ENCODE measurements at places on chromosomes 3 and 15.
A peak's percentile ranks its signal among the peaks of the same experiment; 100 is the strongest.

DNA sequence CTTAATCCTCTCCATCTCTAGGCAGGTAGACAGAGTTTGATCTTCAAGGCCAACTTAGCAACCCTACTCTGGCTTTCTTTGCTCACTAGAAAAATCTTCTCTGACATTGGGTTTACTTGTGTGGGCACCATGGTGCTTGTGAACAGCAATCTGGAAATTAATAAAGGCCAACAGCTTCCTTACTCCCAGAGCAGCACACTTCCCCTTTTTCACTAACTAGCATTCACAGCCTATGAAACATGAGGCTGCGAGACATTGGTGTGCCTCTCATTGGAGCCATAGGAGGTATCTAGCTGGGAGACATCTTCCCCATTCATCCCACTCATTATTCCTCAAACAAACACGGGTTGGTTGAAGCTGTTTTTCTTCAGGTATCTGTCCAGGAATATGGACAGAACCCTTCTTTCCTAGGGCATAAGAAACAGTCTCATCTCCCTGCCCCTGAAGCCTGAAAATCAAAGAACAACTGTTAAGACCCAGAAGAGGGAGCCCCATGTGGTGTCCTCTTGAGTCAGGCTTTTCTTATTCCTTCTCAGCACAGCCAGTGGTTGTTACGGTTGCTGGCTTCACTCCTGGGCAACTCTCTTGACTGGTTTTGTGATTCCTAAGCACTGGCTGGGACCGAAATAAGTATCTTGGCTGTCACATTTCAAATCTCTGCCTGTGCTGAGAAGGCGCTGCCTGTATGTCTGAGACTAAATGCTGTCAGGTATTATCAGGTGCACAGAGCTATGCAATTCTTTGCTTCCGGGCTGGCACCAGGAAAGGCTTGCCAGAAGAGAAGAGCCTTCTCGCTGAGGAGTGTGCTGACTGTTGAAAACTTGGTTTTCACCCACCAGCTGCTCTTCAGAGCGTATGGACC is 194.4 kb downstream of the FEZF2 start:
- DNase-seq: no peak

DNA sequence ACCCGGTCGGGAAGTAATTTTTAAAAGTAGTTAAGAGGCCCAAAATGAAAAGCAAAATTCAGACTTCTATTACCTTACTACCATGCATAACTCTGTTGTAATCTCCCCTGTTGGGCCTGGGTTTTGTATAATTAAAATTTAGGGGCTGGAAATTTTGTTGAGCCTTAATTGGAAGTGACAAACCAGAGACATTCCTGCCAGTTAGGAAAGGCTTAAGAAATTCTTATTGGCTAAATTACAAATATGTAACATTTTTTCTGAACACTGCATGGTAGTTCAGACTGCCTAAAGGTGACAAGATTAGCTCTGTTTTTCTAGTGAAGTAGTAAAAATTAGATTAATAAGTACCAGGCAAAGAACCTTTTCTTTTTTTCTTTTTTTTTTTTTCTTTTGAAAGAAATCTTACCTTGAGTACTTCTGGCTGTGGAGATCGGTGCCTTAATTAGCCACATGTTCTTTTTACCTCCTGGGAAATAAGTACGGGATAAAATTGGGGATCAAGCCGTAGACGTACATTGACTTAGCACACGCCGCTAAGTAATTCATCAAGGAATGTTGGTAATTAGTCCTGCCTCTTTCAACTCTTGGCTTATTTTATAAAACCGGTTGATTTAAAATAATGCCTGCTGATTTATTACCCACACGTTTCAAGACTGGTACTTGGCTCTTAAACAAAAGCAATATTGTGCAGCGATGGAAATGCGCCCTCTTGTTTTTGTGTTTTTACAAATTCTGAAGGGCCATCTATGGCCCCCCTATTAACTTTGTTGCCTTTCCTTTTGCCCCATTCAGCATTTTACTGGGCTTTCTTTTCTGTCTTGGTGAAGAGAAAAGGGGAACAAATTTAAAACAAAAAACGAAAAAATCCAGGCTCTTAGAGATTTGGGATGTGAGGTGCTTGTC is 111.2 kb upstream of the SAMMSON start:
- DNase-seq: no peak

- DNase-seq: no peak
Measured at GRCh38 chr15:70875001-70875782, 17.0 kb downstream of the THAP10 start.

- DNase-seq: no peak
Measured at GRCh38 chr15:31013863-31014607, 22.6 kb upstream of the MTMR10 start.

- no peak for DNase-seq
Measured at GRCh38 chr3:117141812-117142211, 432.2 kb downstream of the TUSC7 start.

DNA sequence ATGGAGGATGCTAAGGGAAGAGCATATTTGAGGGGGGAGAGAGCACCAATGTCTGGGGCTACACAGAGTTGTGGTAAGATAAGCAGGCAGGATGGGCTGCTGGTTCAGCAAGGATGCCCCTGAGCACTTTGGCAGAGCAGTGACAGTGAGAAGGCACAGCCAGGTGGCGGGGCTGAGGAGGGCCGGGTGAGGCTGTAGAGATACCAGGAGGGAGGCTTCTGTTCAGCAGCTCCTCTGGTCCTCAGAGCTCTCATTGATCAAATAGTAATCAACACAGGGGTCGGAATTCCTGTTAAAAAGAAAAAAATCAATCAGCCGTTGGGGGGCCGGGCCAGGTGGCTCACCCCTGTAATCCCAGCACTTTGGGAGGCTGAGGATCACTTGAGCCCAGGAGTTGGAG is 11.5 kb upstream of the XIRP1 start:
- DNase-seq: no peak

DNA sequence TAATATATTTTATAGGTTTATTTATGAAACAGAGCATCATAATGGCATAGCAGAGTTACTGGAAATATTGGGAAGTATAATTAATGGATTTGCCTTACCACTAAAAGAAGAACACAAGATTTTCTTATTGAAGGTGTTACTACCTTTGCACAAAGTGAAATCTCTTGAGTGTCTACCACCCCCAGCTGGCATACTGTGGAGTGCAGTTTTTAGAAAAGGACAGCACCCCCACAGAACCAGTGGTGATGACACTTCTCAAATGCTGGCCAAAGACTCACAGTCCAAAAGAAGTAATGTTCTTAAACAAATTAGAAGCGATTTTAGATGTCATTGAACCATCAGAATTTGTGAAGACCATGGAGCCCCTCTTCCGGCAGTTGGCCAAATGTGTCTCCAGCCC is 58.1 kb downstream of the DNAH1 start:
- DNase-seq: no peak

- no peak for DNase-seq
Measured at GRCh38 chr3:16052964-16053363, 121.5 kb upstream of the GALNT15 start.

DNA sequence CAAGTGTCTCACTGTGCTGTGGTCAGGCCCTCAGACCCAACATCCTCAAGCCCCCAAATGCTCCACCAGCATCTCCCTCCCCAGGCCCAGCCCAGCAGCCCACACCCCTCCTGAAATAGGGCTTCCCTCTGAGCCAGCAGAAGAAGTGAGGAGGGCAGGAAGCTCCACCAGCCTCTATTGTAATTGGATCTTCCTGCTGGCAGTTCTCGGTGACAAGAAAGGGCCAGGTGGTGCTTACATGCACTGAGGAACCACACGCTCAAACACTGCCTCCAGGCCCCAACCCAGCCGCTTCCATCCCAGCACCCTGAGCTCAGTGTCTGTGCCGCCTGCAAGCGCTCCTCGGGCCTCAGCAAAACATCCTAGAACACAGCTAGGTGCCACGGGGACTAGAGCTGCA is 96.7 kb downstream of the ATP10A start:
- DNase-seq: no peak

GRCh38 chr3:15060029-15060428 is 5.1 kb downstream of the MRPS25 start:
- no peak for DNase-seq

GRCh38 chr15:65310431-65311137 is 6.1 kb downstream of the RNU5B-1 start:
- no peak for DNase-seq

GRCh38 chr3:32018757-32019564 is 37.4 kb downstream of the ZNF860 start:
- no peak for DNase-seq

GRCh38 chr15:38438031-38438986 is 15.6 kb upstream of the FAM98B start:
- no peak for DNase-seq

DNA sequence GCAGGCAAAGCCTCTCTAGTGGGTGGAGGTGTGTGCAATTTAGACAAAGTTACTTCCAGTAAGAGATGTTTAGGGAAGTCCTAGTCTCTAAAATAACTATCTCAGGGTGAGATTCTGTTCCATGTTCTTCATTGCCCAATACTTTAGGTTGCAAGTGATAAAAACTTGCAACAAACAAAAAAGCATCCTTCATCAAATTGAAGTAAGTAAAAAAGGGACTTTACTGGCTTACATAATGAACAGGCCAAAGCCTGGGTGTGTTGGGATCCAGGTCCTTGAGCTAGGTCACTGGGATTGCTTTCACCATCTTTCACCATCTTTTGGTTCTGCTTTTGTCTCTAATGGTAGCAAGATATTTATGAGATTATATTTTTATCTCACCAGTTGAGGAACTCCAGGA is 38.3 kb downstream of the CX3CR1 start:
- DNase-seq: no peak

GRCh38 chr15:55742927-55743728 is at the start of gene PRTG:
PRTG (minus strand) TSS chr15:55743152; CDS start chr15:55742931, 221 bp downstream.
- no peak for DNase-seq

- no peak for DNase-seq
Measured at GRCh38 chr15:26103002-26103404, 239.9 kb upstream of the ATP10A start.

DNA sequence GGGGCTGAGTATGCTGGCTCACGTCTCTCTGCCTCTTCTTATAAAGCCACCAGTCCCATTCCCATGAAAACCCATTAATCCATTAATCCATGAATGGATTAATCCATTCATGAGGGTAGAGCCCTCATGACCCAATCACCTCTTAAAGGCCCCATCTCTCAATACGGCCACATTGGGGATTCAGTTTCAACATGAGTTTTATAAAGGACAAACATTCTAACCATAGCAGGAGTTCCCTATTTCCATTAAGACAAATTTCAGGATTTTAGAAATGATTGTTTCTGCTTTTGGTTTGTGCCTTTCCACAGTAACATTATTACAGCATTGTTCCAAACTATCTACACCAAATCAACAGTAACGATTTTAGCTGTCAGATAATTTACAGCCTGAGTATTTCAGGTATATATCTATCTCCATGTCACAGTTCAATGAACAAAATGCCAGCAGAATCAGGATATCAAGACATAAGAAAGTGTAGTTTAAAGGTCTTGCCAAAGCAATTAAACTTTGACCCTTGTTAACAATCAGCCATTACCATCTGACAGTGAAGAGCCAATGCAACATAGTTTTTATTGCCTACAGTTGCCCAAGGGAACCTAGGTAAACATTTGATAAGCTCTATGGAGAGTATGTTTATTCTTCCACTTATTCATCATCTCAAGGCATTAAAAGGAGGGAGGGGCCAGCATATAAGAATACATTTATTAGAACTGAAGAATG is 3.8 kb downstream of the TSPAN3 start:
- no peak for DNase-seq

DNA sequence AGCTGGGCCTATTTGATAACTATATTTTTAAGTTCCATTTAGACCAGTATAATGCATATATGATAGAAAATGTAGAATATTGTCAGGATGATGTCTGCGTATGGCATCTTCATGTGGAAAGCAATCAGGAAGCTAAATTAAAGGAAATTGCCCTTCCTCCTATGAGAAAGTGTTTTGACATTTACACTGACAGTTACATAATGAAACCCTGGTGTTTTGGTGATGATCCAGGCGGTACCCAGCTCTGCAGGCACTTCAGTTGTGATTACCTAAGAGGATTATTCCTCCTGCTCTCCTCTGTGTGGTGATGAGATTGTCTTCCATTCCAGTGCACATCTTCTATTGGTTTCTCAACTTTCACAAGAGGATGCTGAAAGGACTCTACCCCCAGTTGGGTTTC is 126.5 kb upstream of the MITF start:
- no peak for DNase-seq

- DNase-seq: no peak
Measured at GRCh38 chr3:32989171-32989570, 37.7 kb downstream of the CCR4 start.

DNA sequence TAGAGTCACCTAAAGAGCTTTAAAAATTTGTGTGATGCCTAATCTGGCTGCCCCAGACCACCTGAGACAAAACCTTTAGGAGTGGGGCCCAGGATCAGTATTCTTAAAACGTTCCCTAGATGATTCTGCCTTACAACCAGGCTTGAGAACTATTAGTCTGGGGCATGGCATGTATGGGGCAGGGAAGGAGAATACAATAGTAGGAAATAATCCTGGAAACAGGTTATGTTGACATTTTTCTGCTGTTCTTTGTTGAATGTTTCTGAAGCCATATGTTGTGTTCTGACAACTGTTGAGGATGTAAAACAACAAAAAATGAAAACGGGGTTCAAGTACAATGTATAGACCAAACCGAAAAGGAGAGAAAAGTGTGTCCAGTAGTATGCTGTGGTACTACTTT is 2.9 kb downstream of the GTF2E1 start:
- no peak for DNase-seq

DNA sequence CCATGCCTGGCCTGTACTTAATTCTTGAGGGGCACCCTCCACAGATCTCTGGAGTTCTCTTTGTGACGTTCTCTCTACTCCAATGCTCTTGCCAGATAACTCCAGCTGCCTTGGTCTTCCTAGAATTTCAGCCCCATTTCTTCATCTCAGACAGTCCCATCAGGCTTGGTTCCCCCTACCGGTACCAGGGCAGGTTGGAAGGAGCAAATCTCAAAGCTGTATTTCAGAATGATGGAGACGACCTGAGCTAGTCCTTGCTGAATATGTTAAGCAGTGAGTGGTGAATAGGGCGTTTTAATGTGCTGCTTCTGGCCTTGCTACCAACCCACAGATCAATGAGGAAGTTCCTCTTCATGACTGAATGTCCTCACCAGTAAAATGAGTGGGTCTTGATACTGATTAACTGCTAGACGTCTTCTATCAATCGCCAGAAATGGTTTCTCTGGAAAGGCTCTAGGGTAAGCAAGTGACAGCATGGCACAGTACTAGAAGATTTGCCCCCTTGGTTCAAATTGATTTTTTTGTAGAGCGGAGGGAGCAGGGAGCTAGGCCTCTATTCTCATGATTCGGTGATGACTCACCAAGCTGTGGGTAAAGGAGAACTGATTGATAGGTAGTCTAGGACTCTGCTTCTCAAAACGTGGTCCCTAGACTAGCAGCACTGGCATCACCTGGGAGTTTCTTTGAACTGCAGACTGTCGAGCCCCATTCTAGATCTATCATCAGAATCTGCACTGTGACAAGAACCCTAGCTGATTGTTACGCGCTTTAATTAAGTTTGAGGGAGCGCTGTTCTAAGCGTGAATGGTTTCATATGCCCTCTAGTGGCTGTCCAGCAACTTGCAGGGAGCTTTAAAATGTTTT is 67.8 kb downstream of the UBP1 start:
- DNase-seq: no peak

GRCh38 chr3:51718547-51719409 is 11.9 kb downstream of the GRM2 start:
- DNase-seq: peak; percentile 15

- no peak for DNase-seq
Measured at GRCh38 chr15:84878504-84878903, 6.0 kb upstream of the SLC28A1 start.

All from effector memory CD4-positive, alpha-beta T cell (primary cell).